Dorsolateral prefrontal cortex (tissue), 122 donors: ENCODE measurements at places on chromosomes 12 and 14.

DNA sequence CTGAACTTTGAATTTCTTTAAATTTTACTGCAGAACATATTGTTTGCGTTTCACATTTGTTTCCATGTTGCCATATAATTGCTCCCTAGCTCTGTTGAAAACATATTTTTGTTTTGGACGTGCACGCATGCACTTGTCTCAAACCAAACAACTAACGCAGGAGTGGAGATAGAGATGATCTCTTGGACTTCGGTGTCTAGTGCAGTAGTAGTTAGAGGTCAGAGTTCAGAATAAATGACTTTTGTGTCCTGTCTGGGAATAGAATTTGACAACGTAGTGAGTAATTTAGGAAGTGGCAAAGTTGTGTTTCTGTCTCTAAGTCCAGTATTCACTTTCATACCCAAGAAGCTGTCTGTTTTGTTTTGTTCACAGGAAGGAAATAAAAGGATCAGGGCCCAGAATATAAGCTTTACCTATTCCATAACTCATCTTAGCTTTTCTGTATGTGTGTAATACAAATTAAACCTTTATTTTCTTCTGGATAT lies 173.8 kb downstream of the AEBP2 start:
- DNase-seq: no peak

DNA sequence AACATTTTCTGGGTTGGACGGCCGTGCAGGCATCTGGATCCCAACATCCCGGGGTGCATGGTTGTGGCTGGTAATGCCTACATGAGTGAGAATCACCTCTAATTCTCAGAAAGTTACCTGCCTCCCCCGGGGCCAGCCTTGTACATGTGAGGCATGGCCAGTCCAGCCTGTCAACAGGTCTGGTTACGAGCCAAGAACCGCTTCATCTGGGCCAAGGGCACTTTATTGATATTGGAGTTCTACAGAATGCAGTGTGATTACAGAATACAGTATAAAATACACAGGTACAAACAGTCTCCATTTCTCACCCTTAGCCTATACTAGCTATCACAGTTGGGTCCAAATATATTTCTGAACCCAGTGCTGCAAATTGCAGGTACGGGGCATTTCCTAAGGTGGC lies 84.9 kb upstream of the EVL start:
- peak; percentile 10 for DNase-seq

- DNase-seq: peak; percentile 47
These were observed 4.2 kb downstream of the PLEKHG3 start for GRCh38 chr14:64708148-64709004.

DNA sequence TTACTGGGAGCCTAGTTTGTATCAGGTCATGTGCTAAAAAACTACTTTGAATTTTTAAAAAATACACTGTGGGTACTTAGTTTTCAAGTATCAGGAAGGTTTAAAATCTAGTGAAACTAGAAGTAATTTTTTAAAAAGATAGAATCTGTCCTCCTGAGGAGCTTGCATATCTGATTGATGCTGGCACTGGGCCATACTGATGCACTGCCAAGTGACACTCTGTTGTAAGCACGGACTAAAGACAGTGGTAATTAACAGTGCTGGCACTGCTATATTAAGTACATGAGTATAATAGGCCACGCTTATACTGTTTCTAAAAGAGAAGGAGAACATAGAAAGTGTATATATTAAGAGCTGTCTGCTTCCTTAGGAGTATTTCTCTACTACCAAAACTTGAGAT lies 10.0 kb upstream of the TBC1D30 start:
- DNase-seq: no peak

DNA sequence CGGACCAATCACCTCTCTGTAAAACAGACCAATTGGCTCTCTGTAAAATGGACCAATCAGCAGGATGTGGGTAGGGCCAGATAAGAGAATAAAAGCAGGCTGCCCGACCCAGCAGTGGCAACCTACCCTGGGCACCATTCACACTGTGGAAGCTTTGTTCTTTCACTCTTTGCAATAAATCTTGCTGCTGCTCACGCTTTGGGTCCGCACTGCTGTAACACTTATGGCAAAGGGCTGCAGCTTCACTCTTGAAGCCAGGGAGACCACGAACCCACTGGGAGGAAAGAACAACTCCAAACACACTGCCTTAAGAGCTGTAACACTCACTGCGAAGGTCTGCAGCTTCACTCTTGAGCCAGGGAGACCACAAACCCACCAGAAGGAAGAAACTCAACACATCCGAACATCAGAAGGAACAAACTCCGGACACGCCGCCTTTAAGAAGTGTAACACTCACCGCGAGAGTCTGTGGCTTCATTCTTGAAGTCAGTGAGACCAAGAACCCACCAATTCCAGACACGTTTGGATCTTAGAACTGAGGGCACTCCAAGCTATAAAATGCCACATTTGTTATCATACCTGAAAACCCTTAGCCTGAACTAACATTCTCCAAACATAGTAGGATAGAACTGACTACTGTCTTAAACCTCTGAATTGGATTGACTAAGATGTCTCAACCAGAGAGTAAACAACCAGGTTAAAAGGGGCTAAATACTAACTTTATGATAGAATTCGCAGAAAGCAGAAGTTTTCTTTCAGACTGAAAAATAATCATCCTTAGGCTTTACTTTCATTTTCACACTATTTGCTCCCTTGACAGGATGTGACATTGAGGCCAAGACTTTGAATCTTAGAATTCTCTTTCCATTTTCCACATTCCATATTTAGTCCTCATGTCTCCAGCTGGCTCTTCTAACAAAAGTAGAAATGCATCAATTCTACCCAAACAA lies 33.6 kb downstream of the CDKL1 start:
- DNase-seq: no peak

DNA sequence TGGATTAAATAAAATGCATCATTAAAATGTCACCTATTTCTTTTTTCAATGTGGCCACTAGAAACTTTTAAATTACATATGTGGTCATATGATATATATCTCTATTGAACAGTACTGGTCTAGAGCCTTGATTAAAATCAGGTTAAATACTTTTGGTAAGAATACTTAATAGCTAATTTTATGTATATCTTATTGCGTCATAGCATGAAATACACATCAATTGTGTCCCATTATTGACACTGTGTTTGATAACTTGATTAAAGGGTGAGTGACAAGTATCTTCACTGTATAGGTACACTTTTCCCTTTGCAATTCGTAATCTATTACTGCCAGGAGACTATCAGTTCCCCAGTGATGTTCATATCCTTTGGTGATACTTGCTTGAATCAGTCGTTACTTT lies 4.4 kb upstream of the HELB start:
- DNase-seq: no peak

- DNase-seq: no peak
These were observed 29.2 kb upstream of the CAPRIN2 start for GRCh38 chr12:30783946-30784345.

DNA sequence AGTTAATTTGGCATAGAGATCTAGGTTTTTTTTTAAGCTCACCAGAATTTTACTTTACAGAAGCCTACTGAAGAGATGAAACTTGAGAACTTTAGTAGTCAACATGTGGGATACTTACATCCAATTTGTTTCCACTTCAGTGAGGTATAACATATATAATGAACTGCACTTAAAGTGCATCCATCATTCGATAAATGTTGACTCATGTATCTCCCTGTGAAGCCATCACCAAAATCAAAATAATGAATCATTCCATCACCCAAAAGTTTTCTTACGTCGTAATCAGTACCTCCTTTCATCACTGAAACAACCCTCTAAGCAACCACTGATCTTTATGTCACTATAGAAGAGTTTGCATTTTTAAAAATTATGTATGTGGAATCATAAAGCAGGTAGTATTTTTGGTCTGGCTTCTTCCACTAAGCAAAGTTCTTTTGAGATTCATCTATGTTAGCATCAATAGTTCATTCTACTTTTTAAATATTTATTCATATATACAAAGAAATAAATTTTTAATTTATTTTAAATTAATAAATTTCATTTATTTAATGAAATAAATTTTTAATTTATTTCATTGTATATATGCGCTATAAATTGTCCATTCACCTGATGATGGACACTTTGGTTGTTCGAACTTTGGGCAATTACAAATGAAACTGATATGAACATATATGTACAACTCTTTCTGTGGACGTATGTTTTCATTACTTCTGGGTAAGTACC lies 2.0 kb upstream of the CPNE8 start:
- no peak for DNase-seq

DNA sequence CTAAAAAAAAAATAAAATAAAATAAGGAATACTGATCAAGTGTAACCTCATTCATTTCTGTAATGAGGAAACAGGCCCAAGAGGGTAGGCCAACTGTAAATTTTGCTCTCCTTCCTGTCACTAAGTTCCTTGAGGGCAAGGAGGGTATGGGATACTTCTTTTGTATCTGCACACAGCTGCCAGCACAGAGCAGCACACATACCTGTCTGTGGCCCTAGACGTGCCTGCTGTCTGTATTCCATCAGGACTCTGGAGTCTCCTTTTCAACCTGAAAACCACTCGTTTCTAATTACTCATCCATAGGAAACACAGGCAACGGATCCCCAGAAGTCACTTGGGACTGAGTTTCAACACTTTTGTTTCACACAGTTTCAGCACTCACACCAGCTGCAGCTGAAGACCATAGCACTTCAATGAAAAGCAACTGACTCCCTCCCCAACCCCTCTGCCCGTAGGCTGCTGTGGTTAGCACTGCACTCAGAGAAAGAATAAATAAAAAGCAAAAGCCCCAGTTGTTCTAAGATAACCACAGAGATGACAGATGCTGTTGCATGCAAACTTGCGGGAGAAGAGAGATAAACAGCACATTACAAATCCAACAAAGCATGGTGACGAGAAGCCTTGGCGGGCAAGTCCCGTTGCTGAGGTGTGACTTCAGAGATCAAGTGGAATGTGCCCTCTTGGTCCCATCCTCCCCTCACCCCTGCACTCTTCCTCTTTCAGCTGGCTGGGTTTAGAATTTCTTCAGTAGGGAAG lies 24.9 kb downstream of the CRACR2A start:
- DNase-seq: no peak
